ENCODE measurements at places on chromosomes 2 and 18. TPM values are rescaled to one million over a fixed set of nuclear protein-coding genes. Genes with fewer than 3 reads are reported as not detected.
A peak's percentile ranks its signal among the peaks of the same experiment; 100 is the strongest.

GRCh38 chr18:13320096-13320495 is 101.5 kb downstream of the LDLRAD4 start:
- H3K4me1 ChIP-seq, result no peaks in the 10 kb centered on the region
- H3K36me3 ChIP-seq, result no peaks in the 10 kb centered on the region
- no peak overlapping the region for H3K27ac ChIP-seq
- no peak overlapping the region for H3K4me3 ChIP-seq

GRCh38 chr2:3290655-3291054 is 87.0 kb downstream of the EIPR1 start:
- no peak overlapping the region for H3K27ac ChIP-seq
- H3K4me1 ChIP-seq, result peaks cover 2% of the 10 kb centered on the region
- no peak for DNase-seq
- H3K36me3 ChIP-seq, result peaks cover 5% of the 10 kb centered on the region

- no peaks in the 10 kb centered on the region for H3K4me1 ChIP-seq
- H3K27me3 ChIP-seq, result peaks cover 12% of the 10 kb centered on the region
- no peaks in the 10 kb centered on the region for H3K36me3 ChIP-seq
Observed at GRCh38 chr18:78526923-78527711, 452.5 kb upstream of the SALL3 start.

GRCh38 chr2:238985931-238986446 is 138.1 kb downstream of the TWIST2 start:
- H3K4me1 ChIP-seq, result no peaks in the 10 kb centered on the region
- H3K27ac ChIP-seq, result no peak overlapping the region
- DNase-seq, result no peak
- no peak overlapping the region for H3K4me3 ChIP-seq
- H3K36me3 ChIP-seq, result no peaks in the 10 kb centered on the region

The TLX2 gene
- not detected for total RNA-seq

The SLC9A2 gene
- total RNA-seq, result not detected

DNA sequence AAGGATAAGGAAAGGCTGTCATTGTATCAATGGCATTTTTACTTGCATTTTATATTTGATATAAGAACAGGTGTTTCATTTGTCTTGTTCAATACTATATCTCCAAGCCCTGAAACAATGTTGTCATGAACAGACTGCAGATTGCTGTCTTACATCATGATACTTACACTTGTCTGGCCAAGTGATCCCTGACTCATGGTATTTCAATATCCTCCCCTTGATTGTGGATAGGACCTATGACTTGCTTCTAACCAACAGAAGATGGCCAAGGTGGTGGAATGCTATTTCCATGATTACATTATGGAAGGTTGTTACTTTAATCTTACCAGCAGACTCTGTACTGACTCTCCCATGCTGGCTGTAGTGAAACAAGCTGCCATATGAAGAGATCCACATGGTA is 471.1 kb downstream of the CCDC85A start:
- no peak overlapping the region for H3K4me3 ChIP-seq
- no peaks in the 10 kb centered on the region for H3K36me3 ChIP-seq
- DNase-seq, result no peak
- H3K27ac ChIP-seq, result no peak overlapping the region
- H3K4me1 ChIP-seq, result no peaks in the 10 kb centered on the region

DNA sequence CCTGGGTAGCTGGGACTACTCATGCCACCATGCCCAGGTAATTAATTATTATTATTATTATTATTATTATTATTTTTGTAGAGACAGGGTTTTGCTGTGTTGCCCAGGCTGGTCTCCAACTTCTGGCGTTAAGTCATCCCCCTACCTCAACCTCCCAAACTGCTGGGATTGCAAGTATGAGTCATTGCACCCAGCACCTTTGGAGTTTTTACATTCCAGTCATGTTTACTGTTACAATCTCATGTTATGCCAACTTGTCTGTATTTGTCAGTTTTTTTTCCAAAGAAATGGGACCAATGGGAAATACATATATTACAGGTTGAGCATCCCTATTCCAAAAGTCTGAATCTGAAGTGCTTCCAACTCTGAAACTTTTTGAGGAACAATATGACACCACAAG is 903.8 kb downstream of the SLC4A3 start:
- DNase-seq, result no peak
- H3K27me3 ChIP-seq, result no peaks in the 10 kb centered on the region
- no peak overlapping the region for H3K4me3 ChIP-seq

DNA sequence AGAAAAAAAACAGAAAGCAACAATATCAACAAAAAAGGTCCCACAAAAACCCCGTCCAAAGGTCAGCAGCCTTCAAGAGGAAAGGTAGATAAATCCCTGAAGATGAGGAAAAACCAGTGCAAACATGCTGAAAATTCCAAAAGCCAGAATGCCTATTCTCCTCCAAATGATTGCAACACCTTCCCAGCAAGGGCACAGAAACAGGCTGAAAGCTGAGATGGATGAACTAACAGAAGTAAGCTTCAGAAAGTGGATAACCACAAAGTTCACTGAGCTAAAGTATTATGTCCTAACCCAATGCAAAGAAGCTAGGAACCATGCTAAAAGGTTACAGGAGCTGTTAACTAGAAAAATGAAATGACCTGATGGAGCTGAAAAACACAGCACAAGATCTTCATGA is 226.4 kb upstream of the DSEL start:
- H3K27me3 ChIP-seq, result peaks cover 10% of the 10 kb centered on the region
- H3K36me3 ChIP-seq, result no peaks in the 10 kb centered on the region
- no peaks in the 10 kb centered on the region for H3K4me1 ChIP-seq
- H3K4me3 ChIP-seq, result no peak overlapping the region
- no peak overlapping the region for H3K27ac ChIP-seq

GRCh38 chr18:48813833-48814489 is 136.8 kb downstream of the SMAD7 start:
- no peaks in the 10 kb centered on the region for H3K36me3 ChIP-seq
- peaks cover 1% of the 10 kb centered on the region for H3K27me3 ChIP-seq
- peak overlapping the region; percentile 62 for H3K4me3 ChIP-seq
- peaks cover 6% of the 10 kb centered on the region for H3K4me1 ChIP-seq
- DNase-seq, result peak; percentile 20

DNA sequence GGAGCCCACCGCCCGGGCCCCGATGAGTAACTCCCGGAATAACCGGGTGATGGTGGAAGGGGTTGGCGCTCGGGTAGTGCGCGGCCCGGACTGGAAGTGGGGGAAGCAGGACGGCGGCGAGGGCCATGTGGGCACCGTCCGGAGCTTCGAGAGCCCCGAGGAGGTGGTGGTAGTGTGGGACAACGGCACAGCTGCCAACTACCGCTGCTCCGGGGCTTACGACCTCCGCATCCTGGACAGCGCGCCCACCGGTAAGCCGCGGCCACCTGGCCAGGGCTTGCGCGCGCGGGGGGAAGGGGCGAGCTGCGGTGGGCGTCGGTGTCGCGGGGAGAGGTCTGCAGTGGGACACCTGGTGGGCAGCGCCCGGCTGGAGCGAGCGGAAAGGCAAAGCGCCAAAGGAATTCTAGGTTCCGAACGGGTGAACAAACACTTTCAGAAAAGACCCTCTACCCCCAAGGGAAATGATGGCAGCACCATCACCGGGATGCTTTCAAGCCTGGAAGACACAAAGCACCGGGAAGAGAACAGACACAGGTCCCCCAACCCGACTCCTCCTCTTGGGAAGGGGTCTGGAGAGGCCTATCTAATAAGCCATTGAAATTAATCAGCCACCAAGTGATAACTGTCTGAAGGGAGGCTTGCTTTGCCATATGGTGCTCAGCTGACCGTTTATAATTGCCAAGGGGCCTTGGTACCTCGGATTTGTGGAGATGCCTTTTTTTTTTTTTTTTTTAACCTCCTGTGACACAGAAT is 1.1 kb downstream of the MIB1 start:
- peaks cover 52% of the 10 kb centered on the region for H3K4me1 ChIP-seq
- H3K4me3 ChIP-seq, result peak overlapping the region; percentile 80
- H3K27me3 ChIP-seq, result no peaks in the 10 kb centered on the region
- DNase-seq, result no peak

The CCDC121 gene
- total RNA-seq, result 1.8 TPM

- no peaks in the 10 kb centered on the region for H3K36me3 ChIP-seq
- H3K4me1 ChIP-seq, result peaks cover 78% of the 10 kb centered on the region
- no peak for DNase-seq
- H3K4me3 ChIP-seq, result no peak overlapping the region
- no peaks in the 10 kb centered on the region for H3K27me3 ChIP-seq
Observed at GRCh38 chr2:101807242-101807641, 109.7 kb downstream of the MAP4K4 start.

GRCh38 chr2:127277028-127277427 is 16.9 kb downstream of the ERCC3 start:
- H3K27me3 ChIP-seq, result no peaks in the 10 kb centered on the region
- no peak overlapping the region for H3K4me3 ChIP-seq
- no peak for DNase-seq
- H3K27ac ChIP-seq, result peak overlapping the region; percentile 12

DNA sequence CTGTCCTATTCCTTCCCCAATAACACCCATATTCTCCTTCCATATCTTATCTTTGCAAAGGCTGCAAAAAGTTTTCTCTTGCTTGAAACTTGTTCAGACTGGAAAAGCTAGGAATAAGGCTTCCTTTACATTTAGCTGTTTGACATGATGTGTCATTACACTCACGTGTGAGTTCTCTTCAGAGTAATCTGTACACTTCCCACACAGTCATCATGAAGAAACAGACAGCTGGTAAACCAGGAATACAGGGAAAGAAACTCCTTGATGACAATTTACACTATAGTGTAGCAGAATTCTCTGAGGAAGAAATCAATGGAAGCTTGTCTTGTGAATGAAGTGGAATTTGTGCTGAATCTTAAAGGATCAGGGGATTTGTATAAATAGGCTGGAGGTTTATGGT is 628.6 kb upstream of the CDH2 start:
- H3K27ac ChIP-seq, result no peak overlapping the region
- no peak overlapping the region for H3K4me3 ChIP-seq
- H3K27me3 ChIP-seq, result no peaks in the 10 kb centered on the region
- no peak for DNase-seq
- peaks cover 4% of the 10 kb centered on the region for H3K36me3 ChIP-seq
- H3K4me1 ChIP-seq, result no peaks in the 10 kb centered on the region

The DLGAP1 gene
- total RNA-seq, result not detected

- no peak overlapping the region for H3K4me3 ChIP-seq
- no peaks in the 10 kb centered on the region for H3K4me1 ChIP-seq
- H3K27me3 ChIP-seq, result no peaks in the 10 kb centered on the region
- no peak for DNase-seq
- no peaks in the 10 kb centered on the region for H3K36me3 ChIP-seq
Observed at GRCh38 chr2:142741764-142742269, 135.6 kb upstream of the KYNU start.

DNA sequence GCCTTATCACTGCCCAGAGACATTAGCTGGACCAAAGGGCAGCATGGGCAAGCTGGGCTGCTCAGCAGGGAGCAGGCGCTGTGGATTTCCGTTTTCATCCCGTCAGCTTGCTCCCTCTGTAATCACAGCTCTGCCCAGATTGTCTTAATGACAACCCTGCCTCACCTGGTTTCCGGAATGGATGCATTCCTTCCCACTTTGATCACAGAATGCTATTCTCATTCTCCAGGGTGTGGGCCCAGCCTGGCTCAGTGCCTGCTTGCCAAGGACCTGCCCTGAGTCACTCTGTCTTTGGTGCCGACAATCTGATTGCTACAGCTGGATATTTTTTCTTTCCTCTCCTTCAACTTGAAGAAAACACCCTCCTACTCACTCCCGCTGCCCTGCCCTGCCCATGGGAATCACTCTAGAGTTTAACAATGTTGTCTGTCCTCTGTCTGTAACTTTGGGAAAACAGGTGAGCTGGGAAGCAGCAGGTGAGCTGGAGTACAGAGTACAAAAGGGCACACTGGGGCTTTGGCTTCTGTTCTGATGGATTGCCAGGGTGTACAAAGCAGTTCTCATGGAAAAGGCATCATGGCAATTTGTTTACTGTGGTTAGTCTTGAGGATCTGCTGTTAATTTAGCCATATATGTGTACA is 27.2 kb upstream of the FAM136A start:
- H3K4me1 ChIP-seq, result no peaks in the 10 kb centered on the region
- DNase-seq, result no peak
- H3K27me3 ChIP-seq, result no peaks in the 10 kb centered on the region
- no peaks in the 10 kb centered on the region for H3K36me3 ChIP-seq
- no peak overlapping the region for H3K4me3 ChIP-seq

- no peaks in the 10 kb centered on the region for H3K4me1 ChIP-seq
- no peaks in the 10 kb centered on the region for H3K36me3 ChIP-seq
- H3K27me3 ChIP-seq, result peaks cover 10% of the 10 kb centered on the region
- no peak for DNase-seq
Observed at GRCh38 chr2:215866606-215867005, 146.7 kb downstream of the MREG start.

The FAHD2B gene
- total RNA-seq, result 17.9 TPM

- peaks cover 27% of the 10 kb centered on the region for H3K4me1 ChIP-seq
- H3K4me3 ChIP-seq, result peak overlapping the region; percentile 79
- H3K36me3 ChIP-seq, result no peaks in the 10 kb centered on the region
- peak overlapping the region; percentile 97 for H3K27ac ChIP-seq
- no peaks in the 10 kb centered on the region for H3K27me3 ChIP-seq
Observed at GRCh38 chr2:20650393-20650876, 463 bp downstream of the HS1BP3 start.

The SCN2A gene
- total RNA-seq, result not detected

The CTAGE1 gene
- not detected for total RNA-seq

DNA sequence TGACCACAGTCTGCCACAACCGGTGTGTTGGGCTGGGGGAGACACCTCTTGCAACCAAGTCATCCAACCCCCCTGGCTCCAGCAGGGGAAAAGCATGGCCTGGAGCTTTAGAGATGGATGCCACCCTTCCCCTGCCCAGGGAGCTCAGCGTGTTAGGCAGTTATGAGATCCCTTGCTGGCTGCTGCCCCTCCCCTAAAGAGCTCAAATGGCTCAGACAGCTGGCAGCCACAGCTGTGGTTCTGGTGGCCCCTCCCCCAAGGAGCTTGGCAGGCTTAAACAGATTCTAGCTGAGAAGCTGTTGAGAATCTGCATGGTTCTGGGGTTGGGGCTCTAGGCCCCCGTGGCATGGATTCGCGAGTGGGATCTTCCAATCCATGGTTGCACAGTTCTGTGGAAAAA is 64.7 kb downstream of the TEX51 start:
- H3K4me1 ChIP-seq, result peaks cover 1% of the 10 kb centered on the region
- H3K4me3 ChIP-seq, result no peak overlapping the region
- peaks cover 7% of the 10 kb centered on the region for H3K27me3 ChIP-seq
- DNase-seq, result no peak

GRCh38 chr18:29060349-29060748 is 883.4 kb upstream of the CDH2 start:
- no peaks in the 10 kb centered on the region for H3K4me1 ChIP-seq

The GBX2 gene
- total RNA-seq, result not detected

- no peaks in the 10 kb centered on the region for H3K36me3 ChIP-seq
- no peaks in the 10 kb centered on the region for H3K4me1 ChIP-seq
- peaks cover 7% of the 10 kb centered on the region for H3K27me3 ChIP-seq
- no peak for DNase-seq
- no peak overlapping the region for H3K4me3 ChIP-seq
Observed at GRCh38 chr2:204578928-204579598, 33.8 kb downstream of the PARD3B start.

The APLF gene
- total RNA-seq, result 9.7 TPM

GRCh38 chr2:104502901-104503300 is 351.0 kb upstream of the POU3F3 start:
- no peak overlapping the region for H3K27ac ChIP-seq
- no peak for DNase-seq
- H3K4me1 ChIP-seq, result no peaks in the 10 kb centered on the region
- H3K4me3 ChIP-seq, result no peak overlapping the region
- no peaks in the 10 kb centered on the region for H3K27me3 ChIP-seq
- H3K36me3 ChIP-seq, result no peaks in the 10 kb centered on the region

The MAPRE3 gene
- total RNA-seq, result 5.3 TPM

All from naive thymus-derived CD8-positive, alpha-beta T cell (primary cell).